ENCODE measurements at places on chromosomes 6 and 20.

- DNase-seq, result peak; percentile 39
Measured at GRCh38 chr20:41167481-41168253, 30.3 kb downstream of the PLCG1 start.

GRCh38 chr6:166765234-166765541, 138.1 kb upstream of the RPS6KA2 start:
- peak; percentile 47 for DNase-seq

GRCh38 chr6:6707143-6707542, 118.6 kb downstream of the LY86 start:
- no peak for DNase-seq

- no peak for DNase-seq
Measured at GRCh38 chr6:48389146-48390043, 278.4 kb upstream of the PTCHD4 start.

DNA sequence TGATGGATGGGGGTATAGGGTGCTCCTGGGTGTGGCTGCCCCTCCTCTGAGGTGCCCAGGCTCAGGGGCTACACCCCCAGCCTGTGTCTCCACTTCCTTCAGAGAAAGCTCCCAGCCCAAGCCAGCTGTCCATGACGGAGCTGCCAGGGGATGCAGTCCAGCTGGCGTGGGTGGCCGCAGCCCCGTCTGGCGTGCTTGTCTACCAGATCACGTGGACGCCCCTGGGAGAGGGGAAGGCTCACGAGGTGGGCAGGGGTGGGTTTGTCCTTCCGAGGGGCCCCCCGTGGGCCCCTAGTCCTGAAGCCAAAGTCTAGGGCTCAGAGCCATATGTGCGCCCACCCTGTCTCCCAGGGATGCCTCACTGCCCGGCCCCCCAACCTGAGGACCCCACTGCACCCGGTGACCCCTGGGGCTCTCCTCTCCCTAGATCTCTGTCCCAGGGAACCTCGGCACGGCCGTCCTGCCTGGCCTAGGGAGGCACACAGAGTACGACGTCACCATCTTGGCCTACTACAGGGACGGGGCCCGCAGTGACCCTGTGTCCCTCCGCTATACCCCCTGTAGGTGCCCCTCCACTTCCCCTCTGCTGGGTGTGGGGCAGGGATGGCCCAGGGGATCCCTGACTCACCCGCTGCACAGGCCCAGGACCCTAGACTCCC, 19.8 kb downstream of the COL20A1 start:
- no peak for DNase-seq

GRCh38 chr6:106729841-106730240, 100.5 kb downstream of the QRSL1 start:
- DNase-seq, result no peak

DNA sequence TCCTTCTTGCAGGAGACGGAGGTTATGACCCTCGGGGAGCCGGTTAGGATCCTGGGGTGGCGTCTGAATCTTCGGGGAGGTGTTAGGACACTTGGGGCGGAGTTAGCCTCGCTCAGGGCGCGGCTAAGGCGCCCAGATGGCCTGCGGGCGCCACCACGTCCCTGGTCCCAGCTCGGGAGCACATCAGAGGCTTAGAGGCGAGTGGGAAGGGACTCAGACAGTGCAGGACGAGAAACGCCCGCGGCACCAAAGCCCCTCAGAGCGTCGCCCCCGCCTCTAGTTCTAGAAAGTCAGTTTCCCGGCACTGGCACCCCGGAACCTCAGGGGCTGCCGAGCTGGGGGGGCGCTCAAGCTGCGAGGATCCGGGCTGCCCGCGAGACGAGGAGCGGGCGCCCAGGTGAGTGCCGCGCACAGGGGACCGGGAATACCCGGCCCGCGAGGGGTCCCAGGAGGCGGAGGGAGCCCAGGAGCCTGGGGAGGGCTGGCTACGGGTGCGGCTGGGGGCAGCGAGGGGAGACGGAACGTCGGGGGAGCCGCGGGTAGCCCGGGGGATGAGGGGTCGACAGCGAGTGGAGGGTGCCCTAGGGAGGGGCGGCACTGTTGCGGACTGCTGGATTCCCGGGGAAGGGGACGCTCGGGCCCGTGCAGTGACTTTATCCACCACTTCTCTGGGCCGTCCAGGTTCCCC, at the start of gene HCK:
Gene HCK (plus strand): TSS at position 153 of the 688 bp plus-strand sequence.
- no peak for DNase-seq

GRCh38 chr6:152532556-152533422, 104.4 kb downstream of the SYNE1 start:
- no peak for DNase-seq

GRCh38 chr6:6915219-6915618, 192.5 kb upstream of the RREB1 start:
- no peak for DNase-seq

GRCh38 chr6:144343701-144344428, 58.7 kb downstream of the UTRN start:
- DNase-seq, result peak; percentile 78

DNA sequence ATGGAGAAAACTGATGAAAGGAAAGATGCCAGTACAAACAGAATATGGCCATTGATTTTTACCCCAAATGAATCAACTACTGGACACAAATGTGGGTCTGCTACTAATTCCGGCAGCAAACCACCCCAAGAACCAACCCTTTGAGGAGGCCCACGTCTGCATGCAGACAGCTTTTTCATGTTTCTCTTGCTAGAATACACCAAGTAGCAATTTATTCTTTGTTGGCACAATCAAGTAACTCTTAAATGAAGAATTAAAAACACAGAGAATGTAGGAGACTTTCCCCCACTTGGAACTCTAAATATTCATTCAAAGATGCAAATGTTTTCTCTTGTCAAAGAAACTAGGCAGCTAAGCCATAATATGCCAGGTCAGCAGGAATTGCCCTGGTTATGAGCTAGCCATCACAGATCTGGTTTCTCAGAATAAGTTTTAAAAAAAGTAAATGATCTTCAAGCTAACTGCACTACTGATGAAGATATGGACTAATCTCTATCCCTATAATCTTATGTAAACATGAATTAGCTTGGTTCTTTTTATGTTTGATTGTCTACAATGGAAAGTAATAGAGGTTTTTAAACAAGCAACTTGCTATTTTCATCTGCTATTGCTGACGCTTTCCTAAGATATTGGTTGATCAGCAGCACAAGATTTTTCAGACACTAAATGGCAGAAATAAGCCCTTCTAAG, 163.1 kb upstream of the THEMIS start:
- no peak for DNase-seq

DNA sequence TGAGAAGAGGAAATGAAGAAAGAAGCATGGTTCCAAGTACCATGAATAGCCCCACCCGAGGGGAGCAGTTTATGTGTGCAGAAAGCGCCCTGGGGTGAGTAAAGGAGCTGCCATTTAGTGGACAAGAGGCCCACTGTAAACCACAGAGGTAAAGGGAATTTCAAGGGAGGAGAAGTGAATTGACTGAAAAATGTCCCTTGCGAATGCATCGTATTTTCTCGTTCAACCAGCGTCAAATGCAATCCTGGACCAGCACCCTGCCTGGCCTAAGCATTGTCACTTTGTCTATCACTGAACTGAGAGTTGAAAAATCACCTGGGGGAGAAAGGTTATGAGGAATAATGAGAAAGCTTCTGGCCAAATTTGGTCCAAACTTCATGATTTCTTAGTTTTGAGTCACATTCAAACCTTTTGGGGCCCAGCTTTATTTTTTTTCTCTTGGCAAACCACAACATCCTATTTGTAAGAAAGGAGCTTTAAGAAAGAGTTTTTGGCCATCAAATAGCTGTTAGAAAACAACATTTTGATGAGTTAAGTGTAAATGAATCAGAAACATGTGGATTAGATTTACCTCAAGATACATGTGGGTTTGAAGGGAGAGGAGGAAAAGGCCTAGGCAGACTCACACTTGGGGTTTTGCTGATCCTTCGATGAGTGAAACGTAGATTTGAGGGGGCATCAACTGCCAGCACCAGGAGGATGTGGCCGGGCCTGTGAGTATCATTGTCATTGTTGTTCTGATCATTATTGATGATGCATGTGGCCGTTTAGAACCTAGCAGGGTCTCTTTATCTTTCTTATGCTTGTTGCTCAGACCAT, 214.0 kb downstream of the CLIC5 start:
- peak; percentile 66 for DNase-seq

GRCh38 chr6:33856655-33857054, 52.9 kb upstream of the MLN start:
- peak; percentile 86 for DNase-seq

GRCh38 chr6:163935158-163935762, 520.7 kb downstream of the QKI start:
- no peak for DNase-seq

GRCh38 chr6:37988696-37989095, 169.2 kb downstream of the ZFAND3 start:
- no peak for DNase-seq

- DNase-seq, result peak; percentile 87
Measured at GRCh38 chr6:118725944-118726343, 74.6 kb upstream of the CEP85L start.

GRCh38 chr20:12321736-12322135, 404.0 kb downstream of the BTBD3 start:
- DNase-seq, result no peak

DNA sequence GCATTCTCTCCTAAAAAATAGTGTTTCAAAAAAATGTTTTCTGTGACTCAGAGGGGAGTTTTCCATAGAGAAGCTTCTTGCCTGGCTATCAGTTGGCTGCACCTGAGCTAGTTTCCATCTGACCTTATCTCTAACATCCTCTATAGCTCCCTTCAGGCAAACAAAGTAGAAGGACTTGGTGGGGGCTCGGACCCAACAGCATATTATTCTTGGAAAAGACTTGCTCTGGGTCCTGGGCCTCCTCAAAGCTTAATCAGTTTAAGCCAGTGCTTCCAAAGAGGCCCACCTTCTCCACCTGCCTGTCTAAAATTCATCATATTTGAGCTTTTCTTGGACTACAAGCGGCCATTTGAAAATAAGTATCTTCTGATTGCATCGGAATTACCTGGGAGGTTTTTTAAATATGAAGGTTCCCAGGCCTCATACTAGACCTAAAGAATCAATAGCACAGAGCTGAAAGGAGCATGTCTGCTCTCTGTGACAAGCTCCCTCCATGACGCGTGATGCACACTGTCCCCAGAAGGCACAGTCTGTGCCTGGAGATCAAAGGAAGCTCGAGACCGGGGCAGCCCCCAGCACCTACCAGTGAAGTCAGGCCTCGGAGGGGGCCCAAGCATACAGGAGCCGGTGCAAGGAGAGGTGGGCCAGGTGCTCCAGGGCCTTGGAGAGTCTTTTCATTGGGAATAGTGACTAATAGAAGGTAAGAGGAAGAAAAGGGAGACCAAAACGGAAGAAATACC, 80.6 kb upstream of the HIVEP1 start:
- DNase-seq, result no peak

DNA sequence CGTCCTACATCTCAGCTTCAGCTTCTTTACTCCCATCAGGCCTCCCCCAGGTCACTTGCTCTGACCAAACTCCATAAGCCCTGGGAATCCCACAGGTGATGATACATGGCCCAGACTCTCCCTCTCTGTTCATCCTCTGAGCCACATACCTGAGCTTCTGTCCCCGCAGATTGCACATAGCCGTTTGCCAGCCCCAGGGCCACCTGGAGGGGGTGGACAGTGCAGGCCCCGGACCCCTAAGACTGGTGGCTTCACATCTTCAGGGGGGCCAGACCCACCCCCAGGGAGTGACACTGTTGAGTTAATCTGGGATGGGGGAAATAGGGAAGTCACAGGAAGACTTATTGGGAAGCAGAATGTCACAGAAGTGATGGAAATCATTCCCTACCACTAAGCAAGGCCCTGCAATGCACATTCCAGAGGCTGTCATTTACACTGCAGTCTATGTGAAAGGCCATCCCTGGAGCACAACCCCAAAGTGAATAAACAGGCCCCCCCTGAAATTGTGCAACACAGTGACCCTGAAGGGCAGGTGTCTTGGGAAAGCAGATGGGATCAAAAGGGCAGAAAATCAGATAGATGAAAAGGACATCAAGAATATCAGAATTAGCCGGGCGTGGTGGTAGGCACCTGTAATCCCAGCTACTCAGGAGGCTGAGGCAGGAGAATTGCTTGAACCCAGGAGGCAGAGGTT, 2.2 kb downstream of the RXRB start:
- DNase-seq, result no peak

DNA sequence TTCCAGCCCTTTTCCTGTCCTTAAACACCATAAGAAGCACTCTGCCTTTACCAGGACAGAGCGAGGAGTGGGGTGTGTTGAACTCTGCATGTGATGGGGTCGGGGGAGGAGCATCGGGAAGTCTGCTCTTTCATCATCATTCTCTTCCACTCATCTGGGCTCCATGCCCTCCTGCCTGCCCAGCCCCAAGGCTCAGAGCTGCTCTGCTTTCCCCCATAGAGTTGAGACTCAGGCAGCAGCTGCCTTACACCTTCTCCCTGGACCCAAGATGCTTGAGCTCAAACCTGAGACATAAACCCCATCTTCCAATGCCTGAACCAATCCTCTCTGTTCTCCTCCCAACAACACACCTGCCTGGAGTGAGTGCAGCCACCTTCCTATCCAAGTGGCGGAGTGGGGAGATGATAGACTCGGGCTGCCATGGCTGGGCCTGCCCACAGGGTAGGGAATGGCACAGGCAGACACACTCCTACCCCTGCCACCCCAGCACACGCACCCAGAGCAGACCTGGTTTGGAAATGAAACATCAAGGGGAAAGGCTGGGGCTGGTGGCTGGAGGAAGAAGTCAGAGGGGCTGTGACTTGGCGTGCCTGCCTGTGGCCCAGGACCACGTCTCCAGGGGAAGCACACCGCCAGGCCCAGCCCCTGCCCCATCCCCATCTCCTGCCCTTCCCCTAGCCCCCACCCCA, 28.4 kb downstream of the TFEB start:
- no peak for DNase-seq

DNA sequence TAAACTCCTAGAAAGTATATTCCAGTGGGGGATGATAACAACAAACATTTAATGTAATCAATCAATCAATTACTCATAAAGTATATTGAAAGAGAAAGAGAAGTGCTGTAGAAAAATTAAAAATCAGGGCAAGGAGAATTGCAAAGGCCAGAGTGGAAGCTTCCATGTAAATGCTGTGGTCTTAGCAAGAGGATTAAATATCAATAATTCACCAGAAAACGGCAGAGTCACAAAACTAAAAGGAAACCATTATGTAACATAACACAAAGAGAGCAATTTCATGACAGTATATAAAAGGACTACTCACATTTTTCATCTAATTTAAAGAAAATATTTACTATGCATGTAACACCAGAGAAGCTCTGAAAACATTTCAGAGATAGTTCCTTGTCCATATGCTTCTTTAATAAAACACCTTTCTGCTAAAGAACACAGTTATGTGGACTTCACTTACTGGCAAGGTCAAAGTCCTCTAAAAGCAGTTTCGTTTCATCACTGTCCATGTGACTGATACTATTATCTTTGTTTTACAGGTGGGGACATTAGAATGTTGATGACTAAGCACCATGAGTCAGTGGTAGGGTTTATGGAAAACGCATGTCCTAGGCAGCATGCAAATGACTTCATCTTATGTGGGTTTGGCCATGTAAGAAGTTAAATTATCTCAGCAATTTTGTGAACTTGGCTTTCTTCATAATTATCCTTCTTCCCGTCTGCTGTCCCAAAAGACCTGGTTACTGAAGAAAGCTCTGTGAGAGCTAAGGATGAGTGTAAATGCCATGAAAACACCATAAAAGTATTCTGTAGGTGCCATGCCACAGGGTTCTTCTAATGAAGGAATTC, 185.8 kb upstream of the TENT5A start:
- no peak for DNase-seq

All from activated effector memory CD4-positive, alpha-beta T cell treated with anti-CD3 and anti-CD28 coated beads, Interleukin-2, amount 50 U/mL, for 16 hours (primary cell).